ENCODE measurements at places on chromosomes 12 and 14.

DNA sequence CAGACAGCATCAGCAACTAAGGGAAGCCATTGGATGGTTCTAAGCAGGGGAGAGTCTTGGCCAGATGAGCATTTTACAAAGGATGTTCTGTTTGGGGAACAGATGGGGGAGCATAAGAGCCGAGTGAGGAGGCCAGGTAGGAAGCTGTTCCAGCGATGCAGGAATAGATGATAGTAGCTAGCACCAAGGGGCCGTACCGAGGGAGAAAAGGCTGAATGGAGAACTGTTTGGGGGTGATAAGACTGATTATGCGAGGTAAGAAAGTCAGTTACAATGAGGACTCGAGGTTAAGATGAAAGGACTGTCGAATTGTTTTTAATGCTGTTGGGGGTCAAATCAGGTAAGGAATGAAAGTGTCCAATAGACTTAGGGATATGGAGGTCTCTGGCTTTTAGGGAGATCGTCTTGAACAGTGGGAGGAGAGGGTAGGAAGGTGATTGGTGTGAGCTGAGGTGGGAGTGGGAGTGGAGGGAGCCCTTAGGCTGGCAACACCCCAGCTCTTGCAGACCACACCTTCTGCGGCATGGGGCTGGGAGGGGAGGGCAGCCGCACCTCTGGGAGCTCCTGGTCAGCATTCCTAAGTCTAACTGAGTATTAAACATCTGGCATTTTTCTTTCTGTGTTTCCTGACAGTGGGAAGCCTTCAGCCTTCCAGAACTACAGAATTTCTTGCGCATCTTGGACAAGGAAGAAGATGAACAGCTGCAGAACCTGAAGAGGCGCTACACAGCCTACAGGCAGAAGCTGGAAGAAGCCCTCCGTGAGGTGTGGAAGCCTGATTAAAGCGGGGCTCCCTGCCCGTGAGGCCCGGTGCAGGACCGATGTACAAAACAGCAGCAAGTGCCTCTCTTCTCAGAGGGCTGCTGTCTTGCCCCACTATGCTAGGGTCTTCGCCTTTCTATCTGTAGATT lies 64.8 kb downstream of the GNS start:
- DNase-seq = no peak

DNA sequence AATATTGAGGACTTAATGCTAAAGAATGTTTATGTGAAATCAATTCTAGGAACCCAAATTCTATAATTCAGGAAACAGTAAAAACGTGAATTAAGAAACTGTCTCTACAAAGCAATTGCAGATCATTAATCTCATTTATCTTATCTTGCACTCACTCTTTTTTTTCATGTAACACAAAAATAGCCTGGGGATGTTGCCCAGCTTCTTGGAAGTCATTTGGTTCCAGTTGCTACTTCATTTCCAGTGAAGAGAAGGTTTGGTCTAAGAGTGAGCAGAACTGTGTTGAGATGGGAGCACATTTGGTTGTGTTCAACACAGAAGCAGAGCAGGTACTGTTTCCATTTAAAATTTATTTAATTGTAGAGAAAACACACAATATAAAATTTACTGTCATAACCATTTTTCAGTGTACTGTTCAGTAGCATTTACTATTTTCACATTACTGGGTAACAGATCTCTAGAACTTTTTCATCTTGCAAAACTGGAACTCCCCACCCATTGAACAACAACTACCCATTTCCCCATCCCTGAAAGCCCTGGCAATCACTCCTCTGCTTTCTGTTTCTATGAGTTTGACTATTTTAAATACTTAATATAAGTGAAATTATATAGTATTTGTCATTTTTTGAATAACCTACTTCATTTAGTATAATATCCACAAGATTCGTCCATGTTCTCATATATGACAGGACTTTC lies 9.7 kb downstream of the CLEC6A start:
- DNase-seq = no peak

GRCh38 chr14:94773061-94773648 lies 3.2 kb upstream of the GSC start:
- DNase-seq = no peak

- no peak for DNase-seq
These were observed 83.3 kb downstream of the SSPN start for GRCh38 chr12:26278666-26279065.

DNA sequence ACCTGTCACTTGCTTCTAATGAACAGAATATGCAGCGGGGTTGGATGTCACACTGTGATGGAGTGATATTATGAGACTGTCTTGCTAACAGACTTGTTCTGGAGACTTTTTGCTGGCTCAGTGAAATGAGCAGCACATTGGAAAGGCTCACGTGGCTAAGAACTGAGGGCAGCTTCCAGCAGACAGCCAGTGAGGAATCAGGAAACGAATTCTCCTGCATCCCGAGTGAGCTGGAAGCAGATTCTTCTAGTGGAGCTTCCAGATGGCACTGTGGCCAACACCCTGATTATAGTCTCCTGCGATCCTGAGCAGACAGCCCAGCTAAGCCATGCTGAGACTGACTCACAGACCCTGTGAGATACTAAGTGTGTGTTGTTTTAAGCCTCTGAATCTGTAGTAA lies 16.1 kb upstream of the TSPAN9 start:
- no peak for DNase-seq

DNA sequence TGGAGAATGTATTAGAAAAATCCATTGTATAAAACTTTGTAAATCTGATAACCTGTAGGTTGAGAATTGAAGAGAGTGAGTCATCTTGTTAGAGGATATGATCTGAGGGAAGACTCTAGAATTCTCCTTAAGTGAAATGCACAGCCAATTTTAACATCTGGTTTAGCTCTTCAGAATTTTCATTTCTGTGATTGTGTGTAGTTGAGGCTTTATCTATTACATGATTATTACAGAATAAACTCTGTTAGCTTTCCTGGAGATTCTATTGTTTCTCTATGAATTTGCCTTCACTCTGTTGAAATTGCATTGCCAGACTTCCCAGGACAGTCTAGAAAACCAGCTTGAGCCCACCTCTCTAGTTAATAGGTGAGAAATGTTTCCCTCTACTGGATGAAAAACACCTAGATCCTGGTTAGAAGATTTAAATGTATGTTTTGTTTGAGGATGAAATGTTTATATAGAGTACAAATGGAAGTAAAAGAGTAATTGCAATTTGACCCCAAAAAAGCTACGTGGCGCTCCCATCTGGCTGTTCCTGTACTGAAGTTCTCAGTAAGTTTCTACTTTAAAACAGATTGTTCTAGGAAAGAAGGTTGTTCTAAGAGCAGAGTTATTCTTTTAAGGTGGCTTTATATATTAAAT lies 2.9 kb downstream of the NUDT4 start:
- DNase-seq = no peak

DNA sequence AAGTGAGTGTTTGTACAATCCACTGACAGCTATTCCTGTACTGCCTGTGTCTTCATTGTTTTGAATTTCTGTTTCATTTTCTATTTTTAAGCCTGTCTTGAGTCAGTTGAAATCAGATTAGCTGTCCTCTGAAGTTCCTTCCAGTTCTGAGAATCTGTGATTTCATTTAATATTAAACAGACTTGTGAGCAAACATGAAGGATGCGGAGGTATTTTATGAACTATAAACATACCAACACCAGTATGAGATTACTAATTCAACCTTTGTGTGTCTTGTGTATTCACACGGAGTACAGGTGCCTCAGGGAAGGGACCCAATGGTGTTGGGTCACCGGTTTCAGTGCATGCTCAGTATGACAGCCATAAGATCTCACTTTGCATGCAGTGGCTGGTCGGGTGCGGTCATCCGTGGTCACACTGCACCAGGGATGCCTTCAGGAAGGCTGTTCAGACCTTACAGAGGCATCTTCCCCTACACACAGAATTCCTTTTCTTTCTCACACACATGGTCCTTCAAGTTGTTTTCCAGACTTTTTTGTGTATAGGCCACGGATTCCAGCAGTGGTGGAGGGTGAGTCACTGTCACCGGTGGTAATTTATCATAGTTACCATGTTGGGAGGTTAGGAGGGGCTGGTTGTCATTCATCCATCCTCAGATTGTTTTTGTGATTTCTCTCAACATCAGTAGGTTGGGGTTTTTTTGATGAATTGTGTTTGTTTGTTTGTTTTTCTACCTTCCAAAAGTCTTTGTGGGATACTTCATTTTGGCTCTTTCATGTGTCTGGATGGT lies 103.0 kb upstream of the SFSWAP start:
- peak; percentile 64 for DNase-seq

- DNase-seq = no peak
These were observed 15.4 kb upstream of the SLC6A13 start for GRCh38 chr12:278046-278445.

- DNase-seq = peak; percentile 90
These were observed 16.5 kb downstream of the SELPLG start for GRCh38 chr12:108616941-108617858.
